ENCODE measurements at places on chromosomes 5 and 9.

DNA sequence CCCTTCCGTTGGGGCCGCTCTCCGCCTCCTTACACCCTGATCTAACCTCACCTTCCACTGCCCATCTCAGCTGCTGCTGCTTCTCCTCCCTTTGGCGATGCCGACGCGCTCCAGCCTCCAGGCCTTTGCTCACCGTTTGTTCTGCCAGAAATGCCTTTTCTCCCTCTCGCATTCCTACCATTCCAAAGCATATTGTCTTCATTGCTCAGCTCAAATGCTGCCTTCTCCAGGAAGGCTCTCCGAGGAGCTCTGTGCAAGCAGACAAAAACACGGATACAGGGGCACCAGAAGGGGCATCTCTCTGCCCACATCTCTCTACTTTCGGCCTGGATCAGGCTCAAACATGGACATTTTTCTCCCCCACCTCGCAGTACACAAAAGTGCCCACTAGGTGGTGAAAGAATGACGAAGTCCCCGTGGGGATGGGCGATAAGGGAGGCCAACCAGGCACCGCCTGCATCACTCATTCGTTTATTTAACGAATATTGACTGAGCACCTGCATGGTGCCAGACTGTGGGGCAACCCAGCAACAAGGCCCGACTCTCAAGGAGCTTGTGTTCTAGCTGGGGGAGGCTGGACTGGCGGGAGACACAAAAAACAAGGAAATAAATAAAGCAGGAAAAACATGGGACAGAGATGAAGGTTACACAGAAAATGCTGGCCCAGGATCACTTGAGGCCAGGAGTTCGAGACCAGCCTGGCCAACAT, 7.3 kb upstream of the GRHPR start:
- DNase-seq: peak; percentile 52

DNA sequence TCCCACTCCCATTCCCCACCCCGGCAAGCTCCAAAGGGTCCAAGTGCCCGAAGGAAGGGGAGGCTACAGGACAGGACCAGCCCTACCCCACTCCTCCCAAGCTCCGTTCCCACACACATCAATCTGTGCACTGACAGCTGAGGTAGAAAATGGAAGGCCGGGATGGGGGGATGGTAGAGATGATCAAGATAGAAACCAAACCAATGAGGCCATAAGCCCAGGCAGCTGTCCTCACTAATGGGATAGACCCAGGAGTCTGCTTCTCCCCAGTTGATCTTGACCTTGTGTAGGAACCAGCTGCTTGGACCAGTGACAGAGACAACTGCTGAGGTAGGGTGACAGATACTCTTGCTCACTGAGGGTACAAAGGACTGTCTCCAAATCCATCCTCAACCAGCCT, 38.6 kb downstream of the B4GALT1 start:
- DNase-seq: no peak

DNA sequence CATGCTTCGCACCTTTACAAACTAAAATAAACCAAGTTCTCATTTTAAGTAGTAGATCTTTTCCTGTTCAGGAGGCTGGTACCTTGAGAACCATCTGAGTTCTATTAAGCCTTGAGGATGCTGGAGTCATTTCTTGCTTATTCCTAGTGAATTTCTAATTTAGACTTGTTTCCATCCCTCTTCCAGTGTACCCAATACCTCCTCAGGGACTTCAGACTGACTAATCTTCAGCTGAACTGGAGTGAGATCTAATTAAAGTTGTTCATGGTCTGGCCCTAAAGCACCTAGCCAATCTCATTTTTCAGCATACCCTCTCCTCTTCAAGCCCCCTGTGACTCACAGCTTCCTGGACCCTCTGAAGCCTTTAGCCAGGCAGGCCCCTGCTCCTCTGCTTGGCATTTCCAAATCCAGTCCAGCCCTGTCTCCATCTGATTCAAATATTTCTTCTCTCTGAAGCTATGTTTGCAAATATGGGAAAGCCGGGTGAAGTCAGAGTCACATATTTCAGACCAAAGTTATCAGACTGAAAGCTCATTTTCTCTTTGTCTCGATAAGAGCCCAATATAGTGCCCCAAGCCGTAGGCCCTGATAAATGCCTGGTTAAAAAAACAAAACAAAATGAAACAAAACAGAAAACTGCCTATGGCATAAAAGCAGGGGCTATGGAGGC, 19.4 kb upstream of the TNFSF15 start:
- DNase-seq: no peak

DNA sequence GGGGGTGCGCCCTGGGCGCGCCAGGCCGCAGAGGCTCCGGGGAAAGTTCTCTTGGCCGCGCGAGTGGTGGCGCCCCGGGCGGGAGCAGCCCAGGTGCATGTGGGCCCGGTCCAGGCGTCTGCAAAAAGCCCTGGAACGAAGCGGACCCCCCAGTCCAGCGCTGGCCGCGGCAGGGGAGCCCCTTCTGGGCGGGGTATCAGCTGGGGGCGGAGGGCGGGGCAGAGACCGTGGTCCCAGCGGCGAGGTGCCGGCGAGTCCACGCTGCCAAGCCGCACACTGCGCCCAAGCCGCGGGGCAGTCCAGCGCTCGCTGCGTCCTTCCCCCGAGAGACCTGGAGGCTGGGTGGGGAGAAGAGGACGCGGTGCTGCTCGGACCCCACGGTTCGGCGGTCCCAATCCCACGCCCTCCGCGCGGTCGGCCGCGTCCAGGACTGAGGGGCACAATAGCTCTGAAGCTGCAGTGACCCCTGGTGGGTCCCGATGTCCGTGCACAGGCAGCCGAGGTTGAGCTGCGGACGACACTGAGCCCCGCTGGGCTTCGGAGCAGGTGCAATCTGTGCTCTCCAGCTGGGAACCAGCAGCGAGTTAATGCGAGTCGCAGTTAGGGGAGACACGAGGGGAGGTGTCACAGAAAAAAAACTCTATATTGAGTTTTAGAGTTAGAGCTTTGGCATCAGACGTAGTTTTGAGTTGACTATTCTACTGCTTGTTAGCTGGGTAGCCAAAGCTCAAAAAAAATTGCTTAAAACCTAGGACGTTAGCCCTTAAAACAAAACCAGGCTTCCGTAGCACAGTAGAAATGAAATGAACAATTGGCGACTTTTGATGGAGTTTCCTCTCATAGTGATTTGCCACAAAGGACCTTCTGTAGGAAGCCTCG, 1.1 kb upstream of the EPB41L4A start:
- no peak for DNase-seq

GRCh38 chr5:125476901-125477585, 730.6 kb upstream of the ZNF608 start:
- no peak for DNase-seq

GRCh38 chr5:149356391-149356790, 1.5 kb upstream of the PCYOX1L start:
- DNase-seq: no peak

GRCh38 chr5:173518856-173519255, 97.6 kb downstream of the BOD1 start:
- DNase-seq: no peak

DNA sequence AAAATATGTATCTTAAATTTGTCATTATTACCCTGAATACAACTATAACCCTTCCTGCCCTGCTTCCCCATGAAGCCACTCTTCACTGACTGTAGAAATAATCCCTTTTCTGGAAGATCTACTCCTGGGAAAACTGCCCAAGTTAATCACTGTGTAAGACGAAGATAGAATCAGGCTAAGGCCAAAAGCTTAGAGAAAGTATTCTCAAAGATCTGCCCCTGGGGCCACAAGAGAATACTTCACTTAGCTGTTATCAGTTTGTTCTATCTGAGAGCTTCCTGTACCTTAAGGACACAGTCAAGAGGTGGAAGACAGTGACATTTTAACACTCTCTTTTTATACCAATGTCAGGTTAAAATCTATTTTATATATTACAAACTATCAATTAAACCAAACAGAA, 33.8 kb downstream of the RNF145 start:
- DNase-seq: no peak

GRCh38 chr5:179763215-179763945, 30.4 kb upstream of the LTC4S start:
- DNase-seq: no peak

DNA sequence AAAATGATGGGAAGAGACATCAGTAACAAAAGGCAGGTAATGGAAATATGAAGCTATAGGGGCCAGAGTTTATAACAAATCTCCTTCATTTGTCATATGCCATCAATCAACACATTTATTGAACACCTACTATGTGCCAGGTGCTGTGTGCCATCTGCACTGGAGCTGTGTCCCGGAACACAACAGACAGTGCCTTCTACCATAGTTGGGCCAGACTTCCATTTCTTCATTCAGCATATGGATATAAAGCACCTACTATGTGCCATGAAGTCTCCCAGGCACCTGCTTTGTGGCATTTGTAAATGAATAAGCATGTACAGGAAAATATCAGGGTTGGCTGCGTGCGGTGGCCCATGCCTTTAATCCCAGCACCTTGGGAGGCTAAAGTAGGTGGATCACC, 112.5 kb upstream of the ERCC6L2 start:
- no peak for DNase-seq

DNA sequence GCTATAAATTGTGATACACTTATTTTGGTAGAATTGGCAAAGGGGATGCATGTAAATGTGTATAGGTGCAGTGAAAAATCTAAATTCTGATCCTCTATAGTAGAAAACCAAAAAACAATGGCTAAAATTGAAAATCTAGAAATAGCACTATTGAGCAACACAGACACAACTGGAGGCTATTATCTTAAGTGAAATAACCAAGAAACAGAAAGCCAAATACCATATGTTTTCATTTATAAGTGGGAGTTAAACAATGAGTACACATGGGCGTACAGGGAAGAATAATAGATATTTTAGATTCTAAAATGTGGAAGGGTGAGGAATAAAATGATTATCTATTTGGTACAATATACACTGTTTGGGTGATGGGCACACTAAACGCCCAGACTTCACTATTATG, 183.2 kb upstream of the TUSC1 start:
- no peak for DNase-seq

DNA sequence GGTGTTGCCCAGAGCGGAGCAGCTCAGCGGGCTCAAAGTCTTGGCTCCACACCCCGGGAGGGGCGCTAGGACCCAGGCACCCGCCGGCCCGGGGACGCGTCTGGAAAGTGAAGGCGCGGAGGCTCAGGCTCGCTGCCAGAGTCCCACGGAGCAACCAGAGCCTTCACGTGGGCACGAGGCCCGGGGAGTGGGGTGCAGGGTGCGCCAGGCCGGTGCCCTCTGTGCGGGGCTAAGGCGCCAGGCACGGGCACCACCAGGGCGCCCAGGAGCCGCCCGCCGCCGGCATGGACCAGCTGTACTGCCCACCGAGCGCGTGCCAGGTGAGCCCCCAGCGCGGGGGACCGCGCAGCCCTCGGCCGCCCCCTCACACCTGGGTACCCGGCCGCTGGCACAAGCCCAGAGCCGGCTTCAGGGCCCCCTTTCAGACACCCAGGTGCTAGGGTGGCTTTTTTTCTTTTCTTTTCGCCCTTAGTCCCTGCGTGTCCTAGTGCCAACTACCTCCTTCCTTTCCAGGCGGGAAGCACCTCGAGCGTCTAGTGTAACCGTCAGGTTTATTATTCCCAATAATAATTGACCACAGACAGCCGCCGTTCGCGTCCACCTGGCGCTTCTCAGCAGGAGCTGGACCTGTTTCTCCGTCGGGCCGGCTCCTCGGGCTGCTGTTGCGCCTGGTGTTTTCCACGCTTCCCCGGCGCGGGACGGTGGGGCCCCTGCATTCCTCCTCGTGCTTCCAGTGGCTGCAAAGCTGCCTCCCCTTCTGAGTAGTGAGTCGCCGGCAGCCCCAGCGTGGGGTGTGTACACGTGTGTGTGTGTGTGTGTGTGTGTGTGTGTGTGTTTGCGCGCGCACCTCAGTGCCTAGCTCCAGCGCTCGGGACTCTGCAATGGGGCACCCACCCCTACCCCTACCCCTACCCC, 30.1 kb upstream of the PDE8B start:
- no peak for DNase-seq

GRCh38 chr5:125050926-125051325, 304.5 kb upstream of the ZNF608 start:
- DNase-seq: no peak

DNA sequence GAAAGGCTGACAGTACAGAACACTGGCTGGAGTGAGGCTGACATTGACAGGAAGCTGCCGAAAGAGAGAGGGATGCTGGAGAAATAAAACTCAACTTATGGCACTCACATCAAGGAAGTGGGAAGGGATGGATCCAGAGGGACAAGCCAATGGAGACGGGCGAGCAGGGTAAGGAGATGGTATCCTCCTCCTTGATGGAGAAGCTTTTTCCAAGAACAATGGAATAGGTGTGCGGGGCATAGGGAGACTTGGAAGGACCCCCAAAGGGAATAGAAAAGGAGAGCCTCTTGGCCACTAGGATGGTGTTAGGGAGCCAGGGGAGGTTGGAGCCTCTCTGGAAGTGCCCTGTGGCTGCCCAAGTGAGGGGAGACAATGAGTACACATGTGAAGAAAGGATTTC, 58.4 kb upstream of the GRHPR start:
- no peak for DNase-seq

DNA sequence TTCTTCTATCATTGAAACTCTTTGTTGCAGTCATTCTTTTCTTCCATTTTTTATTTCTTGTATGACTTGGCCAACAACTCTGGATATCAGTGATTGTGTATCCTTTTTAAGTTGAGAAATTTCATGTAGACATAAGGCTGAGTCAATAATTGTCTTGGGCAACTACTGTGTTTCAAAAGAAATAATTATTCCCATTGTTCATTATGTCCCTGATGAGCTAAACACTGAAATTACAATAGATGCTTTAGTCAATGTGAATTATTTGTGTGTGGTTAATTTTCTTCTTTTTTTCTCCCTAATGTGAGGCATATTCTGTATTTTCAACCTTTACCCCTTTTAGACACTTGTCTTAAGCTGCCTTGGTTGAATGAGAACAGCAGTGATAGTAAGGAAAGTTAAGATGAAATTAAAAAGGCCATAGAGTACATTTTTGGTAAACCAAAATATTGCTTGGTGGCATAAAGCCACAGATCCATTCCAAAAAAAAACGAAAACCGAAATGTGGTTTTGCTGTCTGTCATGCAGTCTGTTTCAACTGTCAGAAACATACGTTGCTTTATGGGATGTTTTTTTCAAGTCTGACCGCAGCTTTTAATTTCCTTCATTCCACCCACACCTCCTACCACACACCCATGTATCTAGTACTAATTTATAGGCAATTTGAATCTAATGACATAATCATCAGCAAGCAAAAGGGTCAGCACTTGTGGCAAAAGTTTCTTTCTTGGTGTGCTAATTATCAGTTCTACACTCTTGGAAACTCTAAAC, 21.1 kb downstream of the TLE4 start:
- no peak for DNase-seq

DNA sequence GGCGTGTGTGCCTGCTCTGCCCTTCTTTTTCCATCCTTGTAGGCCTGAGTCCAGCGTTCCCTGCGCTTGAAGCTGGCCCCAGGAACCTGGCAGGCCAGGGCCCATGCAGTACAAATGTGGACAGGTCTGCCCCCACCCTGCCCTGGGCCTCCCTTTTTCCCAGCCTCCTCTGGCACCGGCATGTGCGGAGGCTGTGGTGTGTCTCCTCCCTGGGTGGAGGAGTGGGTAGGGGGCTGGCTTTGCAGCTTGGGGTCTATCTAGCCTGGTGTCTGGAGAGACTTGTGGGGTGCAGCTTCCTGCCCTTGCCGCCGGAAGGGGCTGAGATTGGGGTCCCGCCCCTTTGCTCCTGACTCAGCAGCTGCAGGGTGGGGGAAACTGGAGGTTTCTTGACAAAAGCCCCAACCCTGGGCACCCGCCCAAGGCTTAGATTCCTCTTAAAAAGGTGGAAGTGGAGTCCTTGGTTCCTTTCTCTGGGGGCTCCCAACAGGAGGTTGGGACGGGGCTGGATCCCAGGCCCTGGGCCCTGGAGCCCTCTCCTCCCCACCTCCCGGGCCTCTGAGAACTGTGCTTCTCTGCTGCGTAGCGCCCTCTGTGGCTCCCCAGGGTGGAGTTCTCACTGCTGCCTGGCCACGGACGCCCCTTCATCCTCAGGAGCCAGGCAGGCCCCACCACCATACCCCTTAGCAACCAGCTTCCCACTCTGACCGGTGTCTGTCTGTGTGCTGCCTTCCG, 18.0 kb downstream of the RXRA start:
- DNase-seq: no peak

All from stimulated activated CD4-positive, alpha-beta T cell treated with anti-CD3 and anti-CD28 coated beads, Interleukin-1b, Interleukin-23, amount 100 ng/mL, for 24 hours (primary cell).